IMR-90 (cell line): ENCODE measurements at places on chromosomes 4 and X. TPM values are rescaled to one million over a fixed set of nuclear protein-coding genes. Genes with fewer than 3 reads are reported as not detected.

DNA sequence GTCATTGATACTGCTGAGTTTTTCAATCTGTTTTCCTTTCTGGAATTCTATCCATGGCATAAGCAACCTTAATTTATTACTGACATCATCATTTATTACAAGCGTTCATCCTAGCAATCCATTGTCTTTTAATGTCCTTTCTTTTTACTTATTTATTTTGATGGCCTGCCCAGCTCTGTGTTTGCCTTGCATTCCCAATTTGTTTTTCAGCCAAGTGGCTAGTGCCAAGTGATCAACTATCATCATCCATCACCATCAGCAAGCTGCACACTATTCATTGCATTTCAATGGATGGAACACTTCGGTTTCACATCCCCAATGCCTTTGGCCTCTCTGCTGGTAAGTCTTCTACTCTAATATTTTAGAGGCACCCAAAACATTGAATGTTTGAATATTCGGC is 831.7 kb upstream of the EPHA5 start:
- H3K27ac ChIP-seq: no peak overlapping the region
- H3K4me3 ChIP-seq: no peak overlapping the region
- no peaks in the 10 kb centered on the region for H3K36me3 ChIP-seq
- no peak for DNase-seq
- no peaks in the 10 kb centered on the region for H3K4me1 ChIP-seq

Gene ESX1
- total RNA-seq: not detected in 2 replicates

GRCh38 chr4:128820671-128821070 is 11.2 kb downstream of the JADE1 start:
- H3K27ac ChIP-seq: no peak overlapping the region
- H3K4me1 ChIP-seq: peaks cover 18% of the 10 kb centered on the region
- no peaks in the 10 kb centered on the region for H3K36me3 ChIP-seq
- H3K4me3 ChIP-seq: no peak overlapping the region

- no peak overlapping the region for H3K4me3 ChIP-seq
- peaks cover 42% of the 10 kb centered on the region for H3K36me3 ChIP-seq
- DNase-seq: peak; percentile 11
These were observed 71.0 kb downstream of the IRF2 start for GRCh38 chr4:184403384-184403781.

DNA sequence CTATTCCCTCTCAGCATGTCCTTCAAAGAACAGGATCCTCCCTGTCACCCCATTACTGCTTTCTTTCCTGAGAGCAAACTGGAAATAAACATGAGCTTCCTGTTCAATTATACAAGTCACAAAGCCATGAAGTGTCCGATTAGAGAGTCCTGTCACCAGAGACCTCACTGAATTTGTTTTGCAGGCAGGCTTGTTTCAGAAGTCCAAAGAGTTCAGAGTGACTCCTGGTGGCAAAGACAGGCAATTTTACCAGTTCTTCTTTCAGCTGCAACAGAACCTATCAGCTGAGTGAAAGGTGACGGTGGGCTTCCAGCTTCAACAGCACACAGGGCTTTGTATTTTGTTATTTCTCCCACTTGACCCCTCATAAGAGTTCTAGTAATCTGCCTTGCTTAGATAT is 6.4 kb downstream of the ELK1 start:
- H3K36me3 ChIP-seq: peaks cover 14% of the 10 kb centered on the region
- DNase-seq: peak; percentile 47
- H3K4me3 ChIP-seq: no peak overlapping the region
- no peak overlapping the region for H3K27ac ChIP-seq
- peaks cover 5% of the 10 kb centered on the region for H3K4me1 ChIP-seq

- DNase-seq: peak; percentile 78
- peaks cover 2% of the 10 kb centered on the region; the same call in 1 of the 2 replicates for H3K4me1 ChIP-seq
- H3K36me3 ChIP-seq: peaks cover 5% of the 10 kb centered on the region; the same call in 1 of the 2 replicates
- H3K27ac ChIP-seq: no peak overlapping the region
- no peaks in the 10 kb centered on the region for H3K27me3 ChIP-seq
These were observed 115.8 kb upstream of the BMPR1B start for GRCh38 chr4:94641702-94642560.

GRCh38 chr4:1938027-1938426 is 66.8 kb downstream of the NSD2 start:
- no peak overlapping the region for H3K4me3 ChIP-seq
- H3K36me3 ChIP-seq: peaks cover 18% of the 10 kb centered on the region
- no peaks in the 10 kb centered on the region for H3K27me3 ChIP-seq
- DNase-seq: no peak
- peak overlapping the region; percentile 33; the same call in 1 of the 2 replicates for H3K27ac ChIP-seq
- H3K4me1 ChIP-seq: peaks cover 19% of the 10 kb centered on the region

Gene MAGEA11
- total RNA-seq: not detected in 2 replicates

DNA sequence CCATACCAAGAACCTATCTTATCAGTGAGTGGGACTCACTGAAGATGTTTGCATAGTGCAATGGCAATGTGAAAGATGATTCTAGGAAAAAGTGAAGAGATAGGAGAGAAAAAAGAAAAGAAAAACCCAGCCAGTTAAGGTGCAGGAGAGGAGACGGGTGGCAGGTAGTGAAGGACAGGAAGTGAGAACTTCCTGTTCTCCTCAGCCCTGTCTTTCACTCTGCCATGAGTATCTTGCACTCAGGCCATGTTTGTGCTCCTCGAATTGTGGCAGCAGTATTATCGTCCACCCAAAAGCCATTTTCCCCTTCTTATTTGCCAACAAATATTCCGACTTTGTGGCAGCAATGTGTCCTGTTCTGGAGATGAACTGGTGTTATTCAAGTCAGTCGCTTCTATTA is 8.6 kb upstream of the ENPEP start:
- H3K27ac ChIP-seq: no peak overlapping the region
- no peaks in the 10 kb centered on the region for H3K27me3 ChIP-seq
- no peak overlapping the region for H3K4me3 ChIP-seq
- H3K36me3 ChIP-seq: no peaks in the 10 kb centered on the region
- DNase-seq: no peak

GRCh38 chrX:67435536-67435935 is 108.3 kb upstream of the AR start:
- no peak overlapping the region for H3K4me3 ChIP-seq
- H3K27me3 ChIP-seq: no peaks in the 10 kb centered on the region
- H3K27ac ChIP-seq: no peak overlapping the region
- H3K36me3 ChIP-seq: no peaks in the 10 kb centered on the region

Gene DMD
- total RNA-seq: 10.6 and 11.8 TPM in 2 replicates

Gene GATA1
- total RNA-seq: not detected in 2 replicates

Gene SPANXC
- total RNA-seq: not detected in 2 replicates

DNA sequence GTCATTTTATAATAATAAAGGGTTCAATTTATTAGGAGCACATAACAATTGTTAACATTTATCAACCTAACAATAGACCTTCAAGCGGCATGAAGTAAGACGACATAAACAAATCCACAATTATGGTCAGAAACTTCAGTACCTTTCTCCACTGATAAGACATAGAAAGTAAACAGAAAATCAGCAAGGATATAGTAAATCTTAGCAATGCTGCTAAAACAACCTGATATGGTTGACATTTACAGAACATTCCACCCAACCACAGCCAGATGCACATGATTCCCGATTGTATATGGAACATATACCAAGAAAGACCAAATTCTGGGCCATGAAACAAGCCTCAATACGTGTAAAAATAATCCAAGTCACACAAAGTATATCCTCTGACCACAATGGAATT is 71.3 kb downstream of the ZFYVE28 start:
- H3K4me3 ChIP-seq: no peak overlapping the region
- no peaks in the 10 kb centered on the region for H3K36me3 ChIP-seq
- no peaks in the 10 kb centered on the region for H3K4me1 ChIP-seq
- no peak overlapping the region for H3K27ac ChIP-seq
- peaks cover 13% of the 10 kb centered on the region for H3K27me3 ChIP-seq

DNA sequence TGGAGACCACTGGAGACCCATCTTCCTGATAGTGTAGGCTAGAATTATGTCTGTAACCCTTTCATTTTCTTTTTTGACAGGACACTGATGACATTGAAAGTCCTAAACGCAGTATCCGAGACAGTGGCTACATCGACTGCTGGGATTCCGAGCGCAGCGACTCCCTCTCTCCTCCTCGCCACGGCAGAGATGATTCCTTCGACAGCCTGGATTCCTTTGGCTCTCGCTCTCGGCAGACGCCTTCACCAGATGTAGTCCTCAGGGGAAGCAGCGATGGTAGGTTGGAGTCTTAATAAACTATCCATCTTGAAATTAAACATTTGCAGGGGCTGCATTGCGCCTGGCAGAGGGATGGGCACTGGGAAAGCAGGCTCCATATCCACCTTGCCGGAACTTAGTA is 75.4 kb downstream of the LIMCH1 start:
- H3K4me3 ChIP-seq: no peak overlapping the region
- no peaks in the 10 kb centered on the region for H3K36me3 ChIP-seq
- peaks cover 2% of the 10 kb centered on the region for H3K27me3 ChIP-seq
- 0 out of 2 replicates have a peak, but pooled peaks cover 1% of the 10 kb centered on the region for H3K4me1 ChIP-seq
- no peak for DNase-seq

GRCh38 chr4:170336238-170336775 is 246.6 kb upstream of the AADAT start:
- no peaks in the 10 kb centered on the region for H3K36me3 ChIP-seq
- H3K27me3 ChIP-seq: no peaks in the 10 kb centered on the region
- H3K4me1 ChIP-seq: no peaks in the 10 kb centered on the region
- H3K4me3 ChIP-seq: no peak overlapping the region
- H3K27ac ChIP-seq: no peak overlapping the region
